Daoy (cell line): ENCODE measurements at places on chromosomes 2 and 18. TPM values are rescaled to one million over a fixed set of nuclear protein-coding genes. Genes with fewer than 3 reads are reported as not detected.

The ADD2 gene
- 15.6 and 23.3 TPM in 2 replicates for total RNA-seq

The ACKR3 gene
- total RNA-seq: 5.4 and 6.3 TPM in 2 replicates

The ERCC3 gene
- total RNA-seq: 39.7 and 53.9 TPM in 2 replicates

The CFAP65 gene
- 0.11 TPM in 1 of 2 replicates, not detected in the other for total RNA-seq

The PDE11A gene
- total RNA-seq: 0.03 and 0.29 TPM in 2 replicates

The CIB4 gene
- not detected in 2 replicates for total RNA-seq

The CYP26B1 gene
- total RNA-seq: 1.9 and 3.7 TPM in 2 replicates

The POTEF gene
- total RNA-seq: 4.0 and 5.4 TPM in 2 replicates

The SLC30A3 gene
- 0.11 TPM in 1 of 2 replicates, not detected in the other for total RNA-seq

The LYPD6B gene
- total RNA-seq: 8.0 and 10.2 TPM in 2 replicates

The CPO gene
- total RNA-seq: not detected in 2 replicates

The CAD gene
- 26.6 and 29.7 TPM in 2 replicates for total RNA-seq

The SCN3A gene
- 0.69 and 0.98 TPM in 2 replicates for total RNA-seq

The GTF2A1L gene
- not detected in 2 replicates for total RNA-seq

The NFATC1 gene
- 1.5 and 2.1 TPM in 2 replicates for total RNA-seq

The TSPYL6 gene
- total RNA-seq: not detected in 2 replicates

The TMEM185B gene
- 23.7 and 23.8 TPM in 2 replicates for total RNA-seq

The DNPEP gene
- 72.1 and 94.6 TPM in 2 replicates for total RNA-seq

The GKN2 gene
- 0.06 TPM in 1 of 2 replicates, not detected in the other for total RNA-seq

The ALPP gene
- 0.03 TPM in 1 of 2 replicates, not detected in the other for total RNA-seq

The NT5DC4 gene
- not detected in 2 replicates for total RNA-seq

The IGFBP5 gene
- 2.9 and 3.5 TPM in 2 replicates for total RNA-seq

The CDH20 gene
- total RNA-seq: 0.03 TPM in 1 of 2 replicates, not detected in the other

The LOXL3 gene
- 54.5 and 62.0 TPM in 2 replicates for total RNA-seq

The ARHGAP25 gene
- total RNA-seq: 0.51 and 1.7 TPM in 2 replicates

The UGP2 gene
- 47.6 and 51.9 TPM in 2 replicates for total RNA-seq

The FIGN gene
- 0.57 and 5.8 TPM in 2 replicates for total RNA-seq

The EVX2 gene
- total RNA-seq: not detected in 2 replicates

The PTPRM gene
- 6.8 and 13.0 TPM in 2 replicates for total RNA-seq

The HES6 gene
- 9.8 and 13.1 TPM in 2 replicates for total RNA-seq

The DNAJC5G gene
- not detected in 2 replicates for total RNA-seq

The SETBP1 gene
- 1.0 and 1.6 TPM in 2 replicates for total RNA-seq
